Memory B cell (primary cell): ENCODE measurements at places on chromosomes 16 and 17.

- H3K4me1 ChIP-seq, result peaks cover 13% of the 10 kb centered on the region
- no peak for DNase-seq
- no peaks in the 10 kb centered on the region for H3K36me3 ChIP-seq
- peaks cover 15% of the 10 kb centered on the region for H3K27me3 ChIP-seq
- H3K27ac ChIP-seq, result no peak overlapping the region
- H3K4me3 ChIP-seq, result peak overlapping the region; percentile 18
These were observed 46.5 kb upstream of the CIBAR2 start for GRCh38 chr16:85158743-85159178.

- peaks cover 2% of the 10 kb centered on the region for H3K4me1 ChIP-seq
- H3K36me3 ChIP-seq, result peaks cover 32% of the 10 kb centered on the region
- DNase-seq, result no peak
- no peaks in the 10 kb centered on the region for H3K27me3 ChIP-seq
- H3K4me3 ChIP-seq, result no peak overlapping the region
These were observed 32.9 kb downstream of the DEF8 start for GRCh38 chr16:89981414-89981813.

GRCh38 chr17:58268774-58269556, 11.8 kb downstream of the MPO start:
- no peaks in the 10 kb centered on the region for H3K36me3 ChIP-seq
- DNase-seq, result no peak
- H3K27ac ChIP-seq, result no peak overlapping the region
- H3K27me3 ChIP-seq, result peaks cover 20% of the 10 kb centered on the region
- peaks cover 3% of the 10 kb centered on the region for H3K4me1 ChIP-seq
- H3K4me3 ChIP-seq, result no peak overlapping the region

GRCh38 chr17:55870044-55870443, 119.2 kb downstream of the PCTP start:
- no peak for DNase-seq
- H3K4me3 ChIP-seq, result no peak overlapping the region
- no peak overlapping the region for H3K27ac ChIP-seq
- H3K27me3 ChIP-seq, result no peaks in the 10 kb centered on the region
- no peaks in the 10 kb centered on the region for H3K36me3 ChIP-seq

- H3K36me3 ChIP-seq, result peaks cover 2% of the 10 kb centered on the region
- no peak for DNase-seq
- no peak overlapping the region for H3K27ac ChIP-seq
- no peak overlapping the region for H3K4me3 ChIP-seq
- H3K4me1 ChIP-seq, result peaks cover 5% of the 10 kb centered on the region
These were observed 6.5 kb downstream of the RGS11 start for GRCh38 chr16:269061-269796.
